Smooth muscle cell of the brain vasculature (primary cell): ENCODE measurements at places on chromosomes 12 and 14.

DNA sequence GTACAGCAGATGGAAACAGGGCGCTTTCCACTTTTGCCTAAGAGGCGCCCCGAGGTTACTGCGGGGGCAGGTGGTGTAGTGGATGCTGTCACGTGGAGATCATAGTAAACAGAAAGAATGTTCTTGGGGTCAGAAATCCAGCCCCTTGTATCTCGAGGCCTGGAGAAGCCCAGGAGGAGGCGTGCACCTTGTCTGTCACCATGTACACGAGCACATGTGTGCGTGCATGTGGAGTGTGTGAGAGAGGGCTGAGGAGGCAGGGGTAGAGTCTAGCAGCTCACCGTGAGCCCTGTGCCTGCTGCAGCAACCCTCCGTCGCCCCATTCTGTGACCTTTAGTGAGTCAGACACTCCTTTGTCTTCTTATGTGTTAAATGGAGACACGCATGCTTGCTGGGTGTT, 59.0 kb downstream of the CACNA1C start:
- no peak for DNase-seq

DNA sequence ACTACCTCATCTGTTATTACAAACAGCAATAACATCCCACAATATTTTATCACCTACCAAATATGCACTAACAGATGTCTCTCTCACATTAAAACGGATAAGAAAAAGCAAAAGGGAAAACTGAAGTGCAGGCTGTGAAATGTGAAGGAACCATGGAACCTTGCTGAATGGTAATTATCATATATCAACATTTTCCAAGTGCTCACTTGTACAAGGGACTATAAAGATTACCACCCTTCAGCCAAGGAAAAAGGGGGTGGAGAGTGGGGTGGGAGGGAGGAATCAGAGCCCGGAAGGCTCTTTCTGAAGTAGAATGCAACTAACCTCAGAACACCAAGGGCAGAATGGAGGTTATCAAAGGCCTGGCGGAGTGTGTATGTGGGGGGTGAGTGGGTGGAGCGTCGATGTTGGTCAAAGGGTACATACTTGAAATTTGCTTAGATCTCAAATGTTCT, 1.2 kb downstream of the SNX6 start:
- DNase-seq: no peak

DNA sequence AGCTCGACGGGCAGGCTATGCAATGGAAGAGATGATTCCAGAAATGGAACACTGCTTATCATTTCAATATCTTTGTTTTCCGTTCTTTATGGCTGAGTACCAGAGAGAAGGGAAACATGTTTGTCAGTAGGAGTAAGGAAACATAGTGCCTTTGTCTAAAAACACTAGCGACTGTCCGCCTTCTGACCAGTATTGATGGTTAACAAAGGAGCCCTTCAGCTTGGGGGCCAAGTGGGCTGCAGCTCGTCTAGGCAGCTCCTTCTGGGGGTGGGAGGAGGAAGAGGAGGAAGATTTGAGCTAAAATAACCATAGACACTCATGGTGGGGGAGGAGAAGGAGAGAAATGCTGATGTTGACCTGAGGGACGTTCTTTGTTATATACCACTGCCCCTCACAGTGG, 15.0 kb downstream of the COQ5 start:
- no peak for DNase-seq

DNA sequence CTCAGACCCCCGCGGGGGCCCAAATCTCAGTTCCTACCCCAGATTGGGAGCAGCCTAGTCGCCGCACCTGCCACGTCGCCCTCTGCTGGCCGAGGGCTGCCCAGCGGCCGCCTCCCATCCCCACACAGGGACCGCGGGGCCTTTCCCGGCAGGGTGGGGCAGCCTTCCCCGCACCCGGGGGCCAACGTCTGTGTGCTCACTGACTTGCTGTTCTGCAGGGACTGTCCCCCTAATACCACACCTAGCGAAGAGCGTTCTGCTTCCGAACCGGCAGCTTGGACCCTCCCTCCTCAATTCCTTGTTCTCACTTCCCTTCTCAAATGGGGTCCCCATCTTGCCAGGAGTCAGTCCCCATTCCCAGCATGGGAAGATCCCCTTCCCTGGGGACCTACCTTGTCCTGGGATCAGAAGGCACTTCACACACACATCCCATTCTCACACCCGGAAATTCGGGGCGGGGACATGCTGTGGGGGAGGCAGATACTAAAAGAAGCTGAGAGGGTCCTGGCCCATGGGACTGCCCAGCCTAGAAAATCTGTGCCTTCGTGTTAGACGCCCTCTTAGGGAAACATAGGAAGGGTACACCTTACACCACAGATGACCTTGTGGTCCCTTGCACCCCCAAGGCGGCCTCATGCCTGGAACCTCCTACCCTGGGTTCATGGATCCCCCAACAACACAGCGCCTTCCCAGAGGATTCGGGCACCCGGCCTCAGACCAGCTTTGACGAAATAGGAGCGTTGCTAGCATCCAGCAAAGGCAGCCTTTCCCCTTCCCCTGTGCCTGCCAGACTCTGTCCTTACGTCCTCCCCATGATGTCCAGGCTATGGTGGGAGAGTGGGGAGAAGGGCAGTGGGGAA, 16.4 kb downstream of the ACVRL1 start:
- no peak for DNase-seq

DNA sequence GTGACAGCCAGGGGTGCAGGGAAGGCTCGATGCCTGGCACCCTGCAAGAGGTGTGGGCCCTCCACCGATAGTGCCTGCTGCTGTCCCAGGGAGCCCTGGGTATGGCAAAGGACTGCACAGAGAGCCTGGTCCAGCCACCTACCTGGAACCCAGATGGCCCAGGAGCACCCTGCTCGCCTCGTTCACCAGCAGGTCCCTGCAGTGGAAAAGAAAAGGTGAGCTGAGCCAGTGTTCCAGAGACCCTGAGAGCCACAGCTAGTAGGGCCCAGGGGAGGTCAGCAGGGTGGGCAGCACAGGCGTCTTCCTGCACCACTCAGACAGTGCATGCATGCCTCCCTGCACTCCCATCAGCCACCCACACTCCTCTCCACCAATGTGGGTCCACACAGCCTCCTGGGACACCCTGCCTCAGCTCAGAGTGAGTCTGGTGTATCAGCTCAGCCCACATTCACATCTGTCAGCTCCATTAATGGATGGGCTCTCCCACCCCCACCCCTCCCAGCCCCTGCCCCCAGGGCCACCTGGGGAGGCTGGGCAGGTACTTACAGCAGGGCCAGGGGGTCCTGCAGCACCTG, 20.2 kb downstream of the TMEM106C start:
- DNase-seq: no peak

DNA sequence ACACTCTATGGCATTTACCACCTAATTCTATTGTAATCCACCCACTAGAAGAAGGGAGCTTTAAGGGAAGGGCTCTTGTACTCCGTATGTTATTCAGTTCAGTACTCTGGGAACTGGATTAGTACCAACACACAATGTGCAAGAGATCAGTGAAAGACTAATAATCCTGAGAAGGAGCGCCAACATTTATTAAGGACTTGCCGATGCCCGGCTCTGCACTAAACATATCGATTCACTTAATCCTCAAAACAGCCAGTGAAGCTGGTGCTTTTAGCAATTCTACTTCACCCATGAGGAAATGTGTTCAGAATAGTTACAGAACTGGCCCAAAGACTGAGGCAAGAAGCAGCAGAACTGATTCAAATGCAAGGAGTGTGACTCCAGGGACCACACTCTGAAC, 80.9 kb downstream of the RPS6KA5 start:
- DNase-seq: no peak

GRCh38 chr14:68962681-68963080, 16.4 kb downstream of the ACTN1 start:
- no peak for DNase-seq

DNA sequence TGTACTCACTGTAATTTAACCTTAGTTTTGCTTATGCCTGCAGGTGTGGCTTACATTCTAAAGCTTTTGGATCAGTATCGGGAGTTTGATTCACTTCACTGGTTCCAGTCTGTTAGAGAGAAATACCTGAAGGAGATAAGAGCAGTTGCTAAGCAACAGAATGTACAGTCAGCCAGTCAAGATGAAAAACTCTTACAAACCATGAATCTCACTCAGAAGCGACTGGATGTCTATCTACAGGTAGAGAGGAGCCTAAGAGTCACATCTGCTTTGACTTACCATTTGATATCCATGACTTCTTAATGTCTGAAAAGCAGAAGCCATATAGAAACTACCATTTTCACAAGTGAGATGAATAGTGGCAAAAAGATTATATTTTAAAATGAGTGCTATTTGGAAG, 56.5 kb downstream of the WASHC4 start:
- DNase-seq: no peak
